ENCODE measurements at places on chromosomes 16 and 17.

- no peak for DNase-seq
Observed at GRCh38 chr17:80009391-80010282, 26.0 kb downstream of the TBC1D16 start.

- no peak for DNase-seq
Observed at GRCh38 chr16:87984632-87985267, 33.5 kb downstream of the BANP start.

GRCh38 chr17:70829876-70830275 is 660.5 kb downstream of the KCNJ2 start:
- no peak for DNase-seq

DNA sequence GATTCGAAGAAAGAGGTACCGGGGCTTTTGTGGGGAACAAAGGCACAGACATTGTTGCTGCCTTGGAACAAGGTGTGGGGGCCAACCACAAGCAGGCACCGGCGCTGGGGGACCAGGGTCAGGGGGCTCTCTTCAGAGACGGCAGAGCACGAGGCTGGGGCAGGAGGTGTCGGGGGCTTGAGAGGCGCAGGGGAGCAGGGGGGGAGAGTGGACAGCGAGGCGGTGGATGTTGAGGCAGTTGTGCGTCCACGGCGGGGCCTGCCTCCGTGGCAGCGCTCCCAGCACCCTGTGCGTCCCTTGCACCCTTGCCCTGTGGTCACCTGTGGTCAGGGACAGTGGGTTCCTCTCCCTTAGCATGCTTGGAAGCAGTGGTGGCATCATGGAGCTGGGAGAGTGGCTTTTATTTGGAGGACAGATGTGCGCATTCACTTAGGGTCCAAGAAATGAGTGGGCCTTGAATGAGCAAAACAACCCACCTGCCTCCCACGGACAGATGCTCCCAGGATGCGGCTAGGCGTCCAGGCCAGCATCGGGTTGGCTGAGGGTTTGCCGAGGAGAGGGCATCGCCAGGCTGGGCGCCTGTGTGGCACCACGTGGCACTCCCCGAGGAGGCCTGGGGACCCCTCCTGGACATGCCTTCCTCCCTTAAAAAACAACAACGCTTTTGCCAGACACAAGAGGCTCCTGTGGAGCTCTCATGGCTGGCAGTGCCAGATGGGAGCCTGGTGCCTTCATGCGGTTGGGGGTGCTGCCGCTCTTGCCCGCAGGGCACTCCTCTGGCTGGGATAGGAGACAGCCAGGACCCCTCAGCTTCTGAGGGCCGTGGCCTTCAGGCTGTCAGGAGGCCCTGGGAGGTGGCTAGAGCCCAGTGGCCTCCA is 113.0 kb downstream of the BANP start:
- DNase-seq = no peak

- DNase-seq = no peak
Observed at GRCh38 chr17:29612404-29613280, 10.1 kb downstream of the CORO6 start.

- DNase-seq = no peak
Observed at GRCh38 chr16:55155815-55156214, 168.2 kb upstream of the IRX6 start.

DNA sequence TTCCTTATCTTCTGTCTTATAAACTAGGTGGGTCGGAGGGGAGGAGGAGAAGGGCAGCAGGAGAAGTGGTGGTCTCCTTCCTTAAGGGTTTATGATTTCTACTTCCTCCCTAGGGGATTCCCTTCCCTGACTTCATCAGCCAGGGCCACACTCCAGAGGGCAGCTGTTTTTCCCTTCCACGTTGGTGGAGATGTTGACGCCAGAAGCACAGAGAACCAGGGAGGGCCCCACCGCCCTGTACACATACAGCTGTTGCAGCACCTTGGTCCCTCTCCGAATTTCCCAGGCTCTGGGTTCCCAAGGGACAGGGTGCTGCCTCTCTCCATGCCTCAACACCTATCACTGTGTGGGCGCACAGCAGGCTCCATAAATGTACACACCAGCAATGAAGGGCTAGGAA is 5.6 kb upstream of the SLC6A4 start:
- DNase-seq = no peak

DNA sequence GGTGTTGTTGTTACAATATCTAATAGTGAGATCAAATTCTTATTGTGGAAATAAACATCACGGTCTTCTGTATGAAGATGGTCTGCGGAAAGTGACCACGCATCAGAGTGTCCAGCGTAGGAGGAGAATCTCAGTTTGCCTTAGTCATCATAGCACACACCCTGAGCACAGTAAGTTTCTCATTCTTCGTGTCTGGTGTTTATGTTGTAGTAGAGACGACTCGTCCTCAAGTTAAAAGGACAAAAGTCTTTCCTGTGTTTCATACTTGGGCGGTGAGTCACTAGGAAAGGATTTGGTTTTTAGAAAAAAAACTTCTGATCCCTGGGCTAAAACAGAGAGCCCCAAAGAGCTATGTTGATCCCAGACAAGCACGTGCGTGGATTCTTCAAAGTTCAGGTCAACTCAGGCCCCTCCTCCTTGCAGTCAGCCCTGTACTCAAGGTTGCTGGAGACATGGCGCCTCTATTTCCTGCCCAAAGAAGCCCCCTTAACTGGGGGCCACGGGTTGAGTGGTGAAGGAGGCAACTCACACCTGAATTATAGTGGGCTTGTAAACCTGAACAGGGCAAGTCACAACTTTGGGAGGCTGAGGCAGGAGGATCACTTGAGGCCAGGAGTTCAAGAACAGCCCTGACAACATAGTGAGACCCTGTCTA is 170.4 kb downstream of the ZFHX3 start:
- no peak for DNase-seq

DNA sequence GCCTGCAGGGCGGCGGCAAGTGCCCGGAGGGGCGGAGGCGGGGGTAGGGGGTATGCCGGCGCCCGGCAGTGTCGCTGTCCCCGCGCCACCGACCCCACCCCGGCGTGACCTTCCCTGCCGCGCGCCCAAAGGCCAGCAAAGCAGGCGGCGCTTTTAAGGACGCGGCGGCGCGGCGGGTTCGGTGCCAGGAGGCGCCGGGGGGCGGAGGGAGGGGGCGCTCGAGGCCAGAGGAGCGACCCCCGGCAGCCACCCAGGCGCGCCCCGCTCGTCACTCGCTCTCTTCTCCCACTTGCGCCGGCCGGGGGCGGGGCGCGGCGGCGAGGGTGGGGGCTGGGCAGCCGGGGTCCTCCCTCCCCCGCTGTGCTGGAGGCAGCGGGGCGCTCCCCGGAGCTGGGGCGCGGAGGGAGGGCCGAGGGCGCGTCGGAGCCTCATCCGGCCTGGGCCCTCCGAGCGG is 8.6 kb upstream of the BAHCC1 start:
- no peak for DNase-seq

DNA sequence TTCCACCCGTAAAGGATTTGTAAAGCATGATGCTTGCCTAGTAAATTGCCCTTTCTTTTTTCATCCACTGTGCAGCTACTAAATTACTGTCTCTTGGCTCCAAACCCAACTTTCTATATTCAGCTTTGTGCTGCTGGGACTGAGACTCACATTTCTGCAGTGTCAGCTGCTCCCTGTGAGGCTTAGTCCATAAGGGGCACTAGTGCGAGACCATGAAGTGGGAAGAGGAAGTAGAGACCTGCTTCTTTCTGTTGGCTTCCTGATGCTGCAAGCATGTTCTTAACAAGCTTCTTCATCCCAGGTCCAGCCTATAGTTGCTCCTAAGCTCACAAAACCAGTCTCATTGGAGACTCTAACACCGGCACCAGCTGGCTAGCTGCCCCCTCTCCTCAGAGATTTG is 74.9 kb upstream of the HS3ST2 start:
- no peak for DNase-seq

GRCh38 chr16:88048985-88049384 is 97.8 kb downstream of the BANP start:
- DNase-seq = no peak

DNA sequence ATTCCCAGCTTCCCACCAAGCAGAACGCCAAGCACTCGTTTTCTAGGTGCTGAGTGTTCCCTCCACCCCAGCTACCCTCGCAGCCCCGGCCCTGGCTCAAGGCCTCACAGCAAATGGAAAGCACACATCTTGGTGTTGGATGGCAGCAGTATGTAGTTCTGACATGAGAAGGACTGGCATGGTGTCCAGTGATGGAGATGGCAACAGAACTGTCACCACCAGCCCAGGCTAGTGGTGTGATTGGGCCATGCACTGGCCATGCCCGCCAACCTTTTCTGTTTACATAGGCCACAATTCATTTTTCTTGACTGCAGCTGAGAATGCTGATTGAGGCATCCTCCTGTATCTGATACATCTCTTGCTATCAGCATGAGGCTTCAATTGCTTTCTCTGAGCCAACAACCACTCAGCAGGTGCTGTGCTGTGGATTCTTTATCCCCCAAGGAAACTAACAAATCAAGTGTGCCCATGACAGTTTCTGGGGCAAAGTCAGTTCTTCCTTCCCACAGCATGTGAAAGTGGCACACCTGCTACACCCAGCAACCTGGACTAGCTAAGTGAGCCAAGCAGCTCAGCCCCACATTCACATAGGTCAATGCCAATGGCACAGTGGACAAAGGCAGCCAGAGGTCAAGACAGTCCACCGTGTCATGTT is 3.8 kb downstream of the SLC12A4 start:
- no peak for DNase-seq

GRCh38 chr16:87309620-87310525 is 7.3 kb downstream of the C16orf95 start:
- no peak for DNase-seq

DNA sequence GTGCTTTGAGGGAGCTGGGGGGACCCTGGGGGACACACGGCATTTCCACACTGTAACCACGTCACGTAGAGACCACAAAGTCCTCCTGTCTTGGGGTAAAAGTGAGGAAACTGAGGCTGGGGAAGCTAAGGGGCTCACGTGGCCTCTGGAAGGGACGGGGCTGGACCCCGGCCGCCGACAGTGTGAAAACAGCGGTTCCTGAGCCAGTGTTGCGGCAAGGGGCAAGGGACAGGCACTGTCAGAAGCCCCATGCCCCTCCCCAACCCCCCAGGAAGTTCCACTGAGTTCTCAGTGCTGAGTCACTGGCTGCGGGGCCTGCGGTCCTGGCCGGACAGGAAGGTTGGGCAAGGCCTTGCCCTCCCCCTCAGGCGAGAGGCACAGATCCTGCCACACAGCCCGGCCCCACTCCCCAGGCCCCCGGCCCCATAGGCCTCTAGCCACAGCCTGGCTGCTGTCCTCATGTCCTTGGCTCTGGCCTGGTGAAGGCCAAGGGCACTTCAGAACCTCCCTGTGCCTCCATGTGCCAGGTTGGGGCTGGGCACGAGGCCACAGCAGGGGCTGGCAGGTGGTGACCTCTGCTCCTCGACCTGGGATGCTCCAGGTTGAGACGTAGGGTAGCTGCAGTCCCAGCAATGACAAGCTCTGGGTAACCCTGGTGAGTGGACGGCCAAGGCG is 5.0 kb upstream of the CCDC57 start:
- DNase-seq = no peak

Data from GM10248 (cell line).